Tongue (tissue), 3 donors: ENCODE measurements at places on chromosomes 5 and 9. TPM values are rescaled to one million over a fixed set of nuclear protein-coding genes. Genes with fewer than 3 reads are reported as not detected.

- no peak for DNase-seq
Observed at GRCh38 chr5:9932770-9933169, 302.6 kb upstream of the TAS2R1 start.

DNA sequence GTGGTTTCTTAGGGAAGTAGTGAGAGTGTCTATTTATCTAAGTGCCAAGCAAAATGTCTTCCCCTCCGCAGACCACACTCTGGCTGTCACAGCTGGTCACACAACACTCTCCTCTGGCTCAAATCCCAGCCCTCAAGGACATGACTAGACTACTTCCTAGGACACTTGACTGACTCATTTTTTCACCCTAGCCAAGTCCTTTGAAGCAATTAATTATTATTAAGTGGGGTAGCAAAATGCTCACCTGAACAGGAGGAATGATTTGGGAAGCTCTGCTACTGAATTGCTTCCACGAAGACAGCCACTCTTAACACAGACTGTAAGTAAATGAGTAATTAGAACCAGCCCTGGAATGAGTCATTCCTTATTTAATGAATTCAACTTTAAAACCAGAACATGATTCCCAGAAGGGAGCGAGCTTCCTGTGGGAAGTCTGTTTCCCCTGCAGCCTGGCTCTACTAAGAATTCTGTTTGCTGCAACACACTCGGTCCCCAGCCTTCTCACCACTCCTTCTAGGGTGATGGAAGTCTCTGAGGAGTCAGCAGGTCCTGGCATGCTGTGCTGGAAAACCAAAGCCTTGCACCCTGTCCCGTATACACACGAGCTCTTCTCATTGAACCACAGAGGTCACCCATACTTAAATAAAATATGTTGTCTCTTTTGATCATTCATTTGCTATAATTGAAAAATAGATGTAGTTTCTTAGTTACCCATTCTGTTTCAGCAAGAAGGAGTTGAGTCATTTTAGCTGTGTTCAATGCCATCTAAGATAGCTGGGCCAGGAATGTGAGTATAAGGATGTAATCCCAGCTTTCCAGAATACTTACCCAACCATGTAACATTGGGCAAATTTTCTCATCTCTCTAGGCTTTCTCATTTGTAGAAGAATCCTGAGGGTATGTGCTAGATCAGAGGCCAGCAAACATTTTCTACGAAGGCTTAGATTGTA, 218.6 kb upstream of the RASEF start:
- DNase-seq, result peak; percentile 80

GRCh38 chr5:51397996-51398395, 14.7 kb downstream of the ISL1 start:
- peak; percentile 8 for DNase-seq

DNA sequence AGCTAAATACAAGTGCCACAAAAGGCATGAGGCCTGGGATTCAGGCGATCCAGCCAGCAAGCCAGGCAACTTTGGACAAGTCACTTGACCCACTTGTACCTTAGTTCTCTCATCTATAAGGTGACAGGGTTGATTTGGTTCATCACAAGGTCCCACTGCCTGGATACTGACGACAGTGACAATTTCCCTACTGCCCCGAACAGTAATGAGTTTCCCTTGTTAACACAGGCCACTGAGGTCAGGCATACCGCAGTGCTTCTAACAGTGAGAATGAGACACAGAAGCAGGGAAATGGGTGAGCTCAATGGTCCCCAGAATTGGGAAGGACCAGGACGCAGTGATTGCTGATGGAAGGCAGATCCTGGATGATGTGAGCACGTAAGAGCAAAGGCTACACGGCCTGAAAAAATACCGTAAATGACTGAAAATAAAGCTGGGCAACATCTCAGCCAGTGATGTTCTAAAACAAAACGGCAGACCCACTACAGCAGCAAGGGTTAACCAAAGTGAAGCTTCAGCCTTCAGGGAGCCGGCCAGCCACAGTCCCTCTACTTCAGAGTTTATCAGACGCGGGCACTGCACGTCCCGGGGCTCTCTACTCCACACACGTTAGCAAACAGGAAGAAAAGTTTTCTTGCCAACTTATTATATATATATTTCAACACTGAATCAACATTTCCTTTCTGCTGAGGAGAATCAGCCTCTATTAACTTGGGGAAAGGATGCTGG, 846 bp downstream of the MGAT1 start:
- no peak for DNase-seq

- DNase-seq, result peak; percentile 62
Observed at GRCh38 chr9:34463098-34463900, 4.7 kb downstream of the DNAI1 start.

DNA sequence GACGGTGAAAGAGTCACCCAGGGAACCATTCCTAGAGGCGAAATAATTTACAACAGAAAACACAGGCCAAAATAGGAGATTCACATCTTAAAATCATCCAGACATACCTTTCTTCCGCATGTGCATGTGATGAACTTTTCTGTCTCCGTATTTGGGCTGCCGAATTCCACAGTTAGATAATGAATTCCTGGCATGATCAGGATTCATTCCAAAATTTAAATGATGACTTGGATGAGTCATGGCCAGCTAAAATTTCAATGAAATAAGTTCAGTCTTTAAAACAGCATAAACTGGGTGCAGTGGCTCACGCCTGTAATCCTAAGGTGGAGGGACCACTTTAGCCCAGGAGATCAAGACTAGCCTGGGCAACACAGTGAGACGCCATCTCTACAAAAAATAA, 82.7 kb downstream of the DROSHA start:
- DNase-seq, result no peak

GRCh38 chr9:86716326-86716922, 230.9 kb downstream of the GAS1 start:
- no peak for DNase-seq

GRCh38 chr5:173825215-173825865, 62.8 kb upstream of the CPEB4 start:
- peak; percentile 27 for DNase-seq

GRCh38 chr5:141761-142160, 49.5 kb upstream of the LRRC14B start:
- no peak for DNase-seq

- DNase-seq, result no peak
Observed at GRCh38 chr5:114412510-114413171, 50.8 kb downstream of the KCNN2 start.

DNA sequence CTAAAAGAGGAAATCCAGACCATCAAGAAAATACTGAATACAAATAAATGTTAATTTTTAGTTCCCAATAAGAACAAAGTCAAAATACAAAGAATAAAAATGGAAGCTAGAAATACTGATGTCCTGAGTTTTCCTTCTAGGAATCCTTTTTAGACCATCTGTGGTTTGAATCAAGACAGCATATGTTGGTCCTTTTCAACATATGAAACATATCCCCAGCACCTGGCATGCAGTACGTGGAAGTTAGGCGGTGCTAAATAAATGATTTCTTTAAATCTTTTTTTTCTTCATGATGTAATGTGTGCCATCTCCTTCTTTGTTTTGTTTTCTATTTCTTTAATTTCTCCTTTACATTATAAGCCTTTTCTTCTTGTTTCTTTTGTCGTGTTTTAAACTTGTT, 34.0 kb downstream of the KIAA1958 start:
- DNase-seq, result peak; percentile 53

DNA sequence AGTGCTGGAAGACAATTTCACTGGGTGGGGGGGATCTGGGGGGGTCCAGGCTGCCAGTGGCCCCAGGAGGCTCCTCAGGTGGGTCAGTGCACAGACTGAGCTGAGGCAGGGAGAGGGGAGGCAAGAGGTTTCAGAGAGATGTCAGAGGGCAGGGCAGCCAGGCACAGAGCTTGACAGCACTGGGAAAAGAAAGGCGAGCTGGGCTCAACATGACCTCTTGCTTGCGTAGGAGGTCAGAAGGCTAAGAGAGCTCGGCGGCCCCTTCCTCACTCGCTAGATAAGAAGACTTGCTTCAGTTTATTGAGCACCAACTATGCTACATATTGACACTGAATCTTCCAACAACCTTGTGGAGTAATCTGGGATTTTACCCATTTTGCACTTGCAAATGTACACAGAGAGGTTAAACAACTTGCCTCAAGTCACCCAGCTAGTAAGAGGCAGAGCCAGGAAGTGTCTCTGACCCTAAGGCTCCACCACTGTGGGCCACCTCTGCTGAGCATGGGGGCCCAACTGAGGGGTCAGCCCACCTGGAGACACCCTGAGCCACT, 3.5 kb downstream of the PDLIM7 start:
- no peak for DNase-seq

- no peak for DNase-seq
Observed at GRCh38 chr5:2921176-2921575, 169.7 kb upstream of the IRX2 start.

GRCh38 chr5:139386050-139386438, 2.9 kb upstream of the SLC23A1 start:
- DNase-seq, result no peak

GRCh38 chr9:95980262-95981125, 105.0 kb downstream of the ERCC6L2 start:
- DNase-seq, result peak; percentile 48

DNA sequence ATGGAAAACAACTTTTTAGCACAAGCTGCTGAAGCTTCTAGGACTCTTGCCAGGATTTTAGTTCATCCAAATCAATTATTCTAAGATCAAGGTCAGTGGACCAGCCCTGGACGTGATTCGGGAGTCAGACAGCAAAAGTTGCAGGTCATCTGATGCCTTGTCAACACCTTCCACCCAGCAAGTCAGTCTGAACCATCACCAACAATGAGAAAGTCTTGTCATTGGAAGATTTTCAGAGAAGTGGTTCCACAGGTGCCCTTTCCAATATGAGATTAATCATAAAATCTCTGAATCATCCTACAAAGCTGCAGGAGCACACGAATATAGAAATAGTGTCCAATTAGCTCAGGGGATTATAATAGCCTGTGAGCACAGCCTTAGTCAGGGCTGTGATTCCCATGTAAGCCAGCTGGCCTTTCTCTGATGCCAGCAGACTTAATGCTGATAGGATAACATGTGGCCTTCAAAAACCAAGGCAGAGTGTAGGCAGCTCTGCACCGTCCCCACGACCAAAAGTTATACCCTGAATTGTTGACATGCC, 445.0 kb upstream of the TRPC7 start:
- DNase-seq, result peak; percentile 64

DNA sequence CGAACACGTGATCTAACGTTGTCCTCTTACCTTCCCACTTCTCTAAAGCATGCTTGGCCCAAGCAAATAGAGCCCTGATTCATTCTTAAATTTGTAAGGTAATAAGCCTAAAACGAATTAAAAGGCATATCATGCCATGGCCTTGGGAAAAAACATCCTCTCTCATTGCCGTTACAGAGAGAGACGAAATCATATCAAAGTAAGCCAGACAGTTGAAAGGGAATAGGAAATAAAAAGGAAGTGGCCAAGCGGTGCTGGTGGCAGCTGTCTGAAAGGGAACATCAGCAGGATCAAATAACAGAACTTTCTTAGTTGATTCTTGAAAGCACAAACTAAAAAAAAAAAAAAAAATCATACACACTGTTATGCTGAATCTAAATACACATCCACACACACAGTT, 49.1 kb upstream of the CDH6 start:
- no peak for DNase-seq

DNA sequence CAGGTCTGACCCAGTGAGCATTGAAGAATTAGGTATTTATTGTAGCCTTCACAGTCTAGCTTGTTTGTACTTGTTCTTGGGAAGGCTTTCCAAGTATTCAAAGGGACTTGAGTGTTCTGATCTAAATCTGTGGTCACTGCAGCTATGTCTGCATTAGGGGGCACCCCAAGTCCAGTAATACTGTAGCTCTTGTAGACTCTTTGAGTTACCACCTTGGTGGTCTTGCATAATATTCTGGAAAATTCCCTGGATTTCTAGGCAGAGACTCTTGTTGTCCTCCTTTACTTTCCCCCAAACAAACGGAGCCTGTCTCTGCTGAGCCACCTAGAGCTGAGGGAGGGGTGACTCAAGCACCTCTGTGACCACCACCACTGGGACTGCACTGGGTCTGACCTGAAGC, 149.5 kb upstream of the DHFR start:
- no peak for DNase-seq

- DNase-seq, result no peak
Observed at GRCh38 chr9:109616571-109617120, 118.5 kb upstream of the PTPN3 start.

- peak; percentile 91 for DNase-seq
Observed at GRCh38 chr9:75962013-75962661, 71.7 kb downstream of the PCSK5 start.

DNA sequence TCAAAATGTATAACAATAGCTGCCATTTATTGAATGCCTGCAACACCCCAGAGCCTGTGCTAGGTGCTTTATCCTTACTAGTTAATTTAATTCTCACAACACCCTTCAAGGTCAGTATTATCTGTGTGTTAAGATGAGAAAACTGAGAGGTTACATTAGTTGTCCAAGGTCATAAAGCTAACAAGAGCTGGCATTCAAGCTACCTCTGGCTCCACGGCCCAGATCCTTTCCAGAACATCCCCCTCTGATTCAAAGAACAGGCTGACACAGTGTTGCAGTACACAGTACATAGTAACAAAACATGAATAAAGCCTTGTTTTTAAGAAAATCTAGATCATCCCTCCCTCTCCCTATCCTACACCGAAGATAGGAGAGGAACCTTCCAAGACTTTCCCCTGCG, 9.4 kb upstream of the FRMPD1 start:
- no peak for DNase-seq

DNA sequence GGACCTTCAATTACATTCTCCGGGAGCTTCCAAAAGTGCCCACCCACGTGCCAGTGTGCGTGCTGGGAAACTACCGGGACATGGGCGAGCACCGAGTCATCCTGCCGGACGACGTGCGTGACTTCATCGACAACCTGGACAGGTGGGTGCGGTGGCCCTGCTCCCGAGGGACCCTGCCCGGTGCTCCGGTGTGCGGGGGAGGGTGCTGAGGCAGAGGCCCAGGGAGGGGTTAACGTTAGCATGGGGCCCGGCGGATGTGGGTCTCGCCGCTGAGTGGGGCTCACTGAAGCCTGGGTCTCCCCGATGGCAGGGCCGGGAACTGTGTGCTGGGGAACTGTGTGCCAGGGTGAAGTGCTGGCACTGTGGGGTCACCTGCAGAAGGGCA, 10.6 kb upstream of the AJM1 start:
- DNase-seq, result no peak

- no peak for DNase-seq
Observed at GRCh38 chr9:78319197-78320029, 22.5 kb downstream of the PSAT1 start.

GRCh38 chr9:112866662-112867274, 23.9 kb downstream of the SLC46A2 start:
- DNase-seq, result no peak

Gene SURF6
- total RNA-seq, result 18.9 TPM

Gene IPPK
- total RNA-seq, result 12.1 TPM

Gene PCDHGA4
- total RNA-seq, result 3.9 TPM

Gene TSSK1B
- total RNA-seq, result not detected

Gene MCIDAS
- total RNA-seq, result not detected

Gene GRXCR2
- total RNA-seq, result not detected

Gene PCDHGC4
- 7.9 TPM for total RNA-seq

Gene NR4A3
- total RNA-seq, result 4.7 TPM

Gene SLC26A2
- 20.1 TPM for total RNA-seq

Gene PCDHAC2
- total RNA-seq, result 4.6 TPM

Gene GOLM1
- total RNA-seq, result 44.2 TPM

Gene TMEM203
- total RNA-seq, result 38.3 TPM

Gene IFNE
- total RNA-seq, result not detected

Gene RANBP6
- 46.9 TPM for total RNA-seq

Gene NR6A1
- total RNA-seq, result 1.0 TPM

Gene ALG2
- 22.9 TPM for total RNA-seq
